ENCODE measurements at places on chromosomes 1 and 21.

DNA sequence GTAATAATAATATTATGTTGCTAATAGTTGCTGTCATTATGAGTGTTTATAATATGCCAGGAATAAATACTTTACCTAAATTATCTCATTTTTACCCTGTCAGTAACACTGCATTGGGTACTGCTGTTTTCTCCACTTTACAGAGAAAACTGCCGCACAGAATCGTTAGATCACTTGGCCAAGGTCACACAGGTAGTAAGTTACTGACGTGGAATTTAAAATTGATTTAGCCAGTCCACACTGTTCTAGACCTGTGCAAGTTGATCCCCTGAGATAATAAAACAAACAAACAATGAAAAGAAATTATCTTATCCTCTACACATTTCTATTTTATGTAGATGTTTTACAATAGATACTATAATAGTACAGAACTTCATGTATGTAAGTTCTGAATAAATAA is 174.1 kb downstream of the ROR1 start:
- no peak for DNase-seq

DNA sequence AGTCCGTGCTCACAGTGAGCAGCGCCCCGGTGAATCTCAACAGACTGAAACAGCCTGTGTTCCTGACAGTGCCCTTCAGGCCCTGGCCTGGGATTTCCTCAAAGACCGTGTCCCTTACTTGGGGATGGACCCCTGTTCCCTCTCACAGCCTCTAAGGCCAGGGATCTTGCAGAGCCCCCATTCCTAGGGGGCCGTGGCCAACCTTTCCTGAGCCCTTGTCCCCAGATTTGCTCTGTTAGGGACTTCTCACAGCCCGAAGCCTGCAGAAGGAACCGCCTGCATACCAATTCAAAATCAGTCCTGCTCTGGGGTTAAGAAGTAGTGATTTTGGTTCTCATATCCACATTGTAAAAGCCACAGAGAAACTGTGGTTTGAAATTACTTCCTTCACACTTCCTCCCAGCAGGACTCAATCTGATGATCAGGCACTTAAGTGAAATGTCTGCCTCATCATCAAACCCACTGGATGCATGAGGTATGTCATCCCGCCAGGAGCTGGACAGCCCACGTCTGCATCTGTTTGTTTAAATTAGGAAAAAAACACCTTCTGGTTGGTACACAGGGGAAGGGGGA is 14.9 kb downstream of the ABCA4 start:
- DNase-seq = no peak

GRCh38 chr1:89686520-89686919 is 53.6 kb downstream of the LRRC8C start:
- no peak for DNase-seq

GRCh38 chr1:151970128-151970527 is 23.5 kb downstream of the S100A10 start:
- DNase-seq = no peak

GRCh38 chr1:151790940-151791651 is 796 bp upstream of the TDRKH start:
- DNase-seq = no peak

DNA sequence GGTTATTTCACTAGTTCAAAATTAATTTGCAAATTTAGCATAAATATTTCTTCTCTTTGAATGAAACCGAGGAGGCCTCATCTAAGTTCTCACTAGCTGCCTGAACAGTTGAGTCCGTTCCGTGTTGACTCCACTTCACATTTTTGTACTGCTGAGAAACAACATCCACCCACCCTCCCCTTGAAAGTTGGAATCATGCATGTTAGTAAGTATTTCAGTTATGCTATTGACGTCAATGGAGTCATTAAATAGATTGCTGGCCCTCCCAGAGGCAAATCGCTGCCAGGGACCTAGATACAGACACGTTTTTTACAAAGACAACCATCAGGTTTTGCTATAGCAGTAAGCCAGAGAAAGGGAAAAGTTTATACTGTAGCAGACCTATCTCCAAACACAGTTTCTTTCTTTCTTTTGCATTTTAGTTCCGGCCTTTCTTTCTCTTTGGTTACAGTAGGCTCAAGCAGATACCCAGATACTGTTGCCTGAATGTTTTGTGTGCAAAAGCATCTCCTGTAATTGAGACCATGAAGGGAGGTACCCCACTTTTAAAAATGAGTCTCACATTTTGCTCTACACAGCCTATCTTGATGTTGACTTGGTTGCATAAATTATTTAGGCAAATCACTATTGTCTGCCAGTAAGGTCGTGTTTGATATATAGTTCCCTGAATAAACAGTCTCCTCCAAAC is 262.6 kb upstream of the SGIP1 start:
- DNase-seq = peak; percentile 42

- DNase-seq = no peak
These were observed 117.5 kb downstream of the BACH1 start for GRCh38 chr21:29416268-29416667.

- no peak for DNase-seq
These were observed 83.3 kb downstream of the CDC42BPA start for GRCh38 chr1:227234998-227235405.

DNA sequence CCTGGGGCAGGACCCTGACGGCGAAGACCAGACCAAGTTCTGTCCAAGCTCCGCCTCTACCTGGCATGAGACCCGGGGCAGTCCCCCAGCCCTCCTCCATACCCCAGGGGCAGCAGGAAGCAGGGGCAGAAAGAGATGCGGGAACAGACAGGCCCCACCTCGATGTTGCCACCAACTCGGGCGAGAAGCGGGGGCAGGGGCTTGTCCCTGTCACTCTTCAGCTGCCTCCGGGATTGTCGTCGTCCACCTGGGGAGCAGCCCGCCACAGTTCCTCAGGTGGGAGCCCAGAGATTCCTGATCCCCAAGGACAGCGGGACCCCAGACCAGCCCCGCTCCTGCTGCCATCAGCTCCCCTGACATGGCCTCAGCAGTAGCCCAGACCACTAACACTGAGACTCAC is 54.8 kb downstream of the CHD5 start:
- DNase-seq = no peak

- no peak for DNase-seq
These were observed 96.5 kb downstream of the LIPI start for GRCh38 chr21:14114251-14114650.

- DNase-seq = no peak
These were observed 670 bp downstream of the RAB3B start for GRCh38 chr1:51989582-51990477.

DNA sequence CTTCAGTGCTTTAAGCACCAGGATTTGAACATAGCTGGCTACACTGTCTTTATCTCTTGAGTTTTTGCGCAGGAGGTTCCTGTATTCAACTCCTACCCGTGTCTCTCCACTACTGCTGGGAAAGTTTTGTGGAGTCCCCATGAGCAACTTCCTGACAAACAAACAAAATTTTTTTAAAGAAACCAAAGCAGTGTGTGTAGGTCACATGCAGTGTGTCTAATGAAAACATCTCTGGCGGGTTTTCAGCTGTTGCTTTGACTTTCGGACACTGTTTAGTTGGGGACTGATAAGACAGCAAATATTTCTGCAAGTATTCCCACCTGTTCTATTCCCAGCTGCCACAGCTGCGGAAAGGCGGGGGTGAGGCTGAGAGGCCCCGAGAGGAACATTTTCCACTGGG is 2.0 kb downstream of the PSEN2 start:
- DNase-seq = no peak

- no peak for DNase-seq
These were observed 15.2 kb downstream of the NDC1 start for GRCh38 chr1:53822931-53823330.

DNA sequence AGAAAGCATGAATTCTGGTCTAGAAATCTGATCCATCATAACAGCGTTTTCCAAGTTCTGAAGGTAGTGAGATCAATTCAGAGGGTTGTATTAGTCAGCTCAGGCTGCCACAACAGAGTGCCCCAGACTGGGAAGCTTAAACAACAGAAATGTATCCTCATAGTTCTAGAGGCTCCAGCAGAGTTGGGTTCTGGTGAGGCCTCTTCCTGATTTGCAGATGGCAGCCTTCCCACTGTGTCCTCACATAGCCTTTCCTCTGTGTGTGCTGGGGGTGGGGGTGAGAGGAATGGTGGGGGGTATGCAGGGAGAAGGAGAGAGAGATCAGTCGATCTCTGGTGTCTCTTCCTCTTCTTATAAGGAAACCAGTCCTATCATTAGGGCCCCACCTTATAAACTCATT is 15.1 kb downstream of the ZBTB8B start:
- no peak for DNase-seq

GRCh38 chr1:65414538-65414937 is 5.9 kb upstream of the LEPR start:
- DNase-seq = no peak

GRCh38 chr1:42924851-42925760 is 33.6 kb downstream of the SLC2A1 start:
- DNase-seq = no peak

DNA sequence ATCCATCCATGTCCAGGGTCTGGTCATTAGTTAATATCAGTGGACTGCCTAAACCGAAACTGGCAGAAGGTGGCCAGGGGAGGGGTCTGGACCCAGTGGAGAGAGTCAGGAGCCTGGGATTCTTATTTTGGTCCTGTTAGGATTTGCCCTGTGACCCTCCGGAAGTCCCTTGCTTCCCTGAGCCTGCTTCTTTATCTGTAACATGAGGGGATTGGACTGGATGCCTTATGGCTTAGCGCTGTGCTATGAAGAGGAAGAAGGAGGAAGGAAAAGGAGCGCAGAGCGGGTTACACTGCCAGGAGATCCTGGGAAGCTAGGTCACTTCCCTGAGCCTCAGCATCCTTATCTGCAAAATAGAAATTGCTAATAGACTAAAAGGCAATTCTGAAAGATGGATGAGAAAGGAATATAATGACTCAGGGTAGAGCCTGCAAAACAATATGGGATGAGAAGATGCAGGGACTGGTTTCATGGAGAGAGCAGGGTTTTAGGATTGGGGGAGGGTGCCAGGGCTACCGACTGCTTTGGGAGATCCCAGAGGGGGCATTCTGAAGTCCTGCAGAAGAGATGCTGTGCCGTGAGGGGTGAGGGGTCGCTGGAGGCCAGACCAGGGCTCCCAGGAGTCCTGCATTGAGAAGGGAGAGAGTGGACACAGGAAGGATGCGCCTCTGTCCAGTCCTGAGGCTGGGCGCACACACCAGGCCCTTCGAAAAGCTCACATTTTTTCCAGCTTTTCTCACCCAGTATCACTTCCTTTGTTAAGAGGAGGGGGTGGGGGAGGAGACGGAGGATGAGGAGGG is 460 bp upstream of the ADORA1 start:
- no peak for DNase-seq

- DNase-seq = no peak
These were observed 74.4 kb downstream of the DUSP10 start for GRCh38 chr1:221667504-221667903.

- DNase-seq = peak; percentile 46
These were observed 10.4 kb upstream of the GALE start for GRCh38 chr1:23810818-23811540.
